ENCODE measurements at places on chromosomes 16 and 17. TPM values are rescaled to one million over a fixed set of nuclear protein-coding genes. Genes with fewer than 3 reads are reported as not detected.

SERPINF2 gene
- 0.48 TPM for total RNA-seq

KPNA2 gene
- 49.3 TPM for total RNA-seq

GRCh38 chr17:78661093-78661770 is 84.0 kb upstream of the DNAH17 start:
- no peak for DNase-seq

- no peak for DNase-seq
These were observed 8.8 kb downstream of the CNTNAP1 start for GRCh38 chr17:42691021-42691545.

- no peak for DNase-seq
These were observed 36.6 kb downstream of the METTL16 start for GRCh38 chr17:2475056-2475455.

DNA sequence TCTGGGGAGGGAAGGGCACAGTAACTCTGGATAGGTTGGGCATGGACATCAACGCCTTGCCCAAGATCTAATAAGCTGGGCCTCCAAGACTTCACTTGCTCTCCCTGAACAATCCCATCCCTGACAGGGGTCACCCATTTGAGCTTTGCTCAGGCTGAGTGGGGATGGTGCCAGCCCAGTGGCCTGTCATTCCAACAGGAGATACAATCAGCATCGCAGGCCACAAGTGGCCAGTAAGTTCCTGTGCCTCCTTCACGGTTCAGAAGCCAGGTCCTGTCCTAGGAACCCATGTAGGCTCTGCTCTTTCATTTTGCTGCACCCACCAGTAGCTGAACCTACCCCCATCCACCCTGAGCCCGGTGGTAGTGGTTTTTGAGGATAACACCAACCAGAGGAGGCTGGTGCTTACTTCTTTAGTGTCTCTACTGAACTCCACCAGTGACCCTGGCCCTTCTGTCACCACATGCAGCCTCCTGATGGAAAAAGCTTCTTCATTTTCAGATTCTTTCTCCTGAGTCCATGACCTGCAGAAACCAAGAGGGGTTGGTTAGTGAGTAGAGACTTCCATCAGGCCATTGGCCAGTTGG is 14.9 kb downstream of the PLEKHG4 start:
- no peak for DNase-seq

DNA sequence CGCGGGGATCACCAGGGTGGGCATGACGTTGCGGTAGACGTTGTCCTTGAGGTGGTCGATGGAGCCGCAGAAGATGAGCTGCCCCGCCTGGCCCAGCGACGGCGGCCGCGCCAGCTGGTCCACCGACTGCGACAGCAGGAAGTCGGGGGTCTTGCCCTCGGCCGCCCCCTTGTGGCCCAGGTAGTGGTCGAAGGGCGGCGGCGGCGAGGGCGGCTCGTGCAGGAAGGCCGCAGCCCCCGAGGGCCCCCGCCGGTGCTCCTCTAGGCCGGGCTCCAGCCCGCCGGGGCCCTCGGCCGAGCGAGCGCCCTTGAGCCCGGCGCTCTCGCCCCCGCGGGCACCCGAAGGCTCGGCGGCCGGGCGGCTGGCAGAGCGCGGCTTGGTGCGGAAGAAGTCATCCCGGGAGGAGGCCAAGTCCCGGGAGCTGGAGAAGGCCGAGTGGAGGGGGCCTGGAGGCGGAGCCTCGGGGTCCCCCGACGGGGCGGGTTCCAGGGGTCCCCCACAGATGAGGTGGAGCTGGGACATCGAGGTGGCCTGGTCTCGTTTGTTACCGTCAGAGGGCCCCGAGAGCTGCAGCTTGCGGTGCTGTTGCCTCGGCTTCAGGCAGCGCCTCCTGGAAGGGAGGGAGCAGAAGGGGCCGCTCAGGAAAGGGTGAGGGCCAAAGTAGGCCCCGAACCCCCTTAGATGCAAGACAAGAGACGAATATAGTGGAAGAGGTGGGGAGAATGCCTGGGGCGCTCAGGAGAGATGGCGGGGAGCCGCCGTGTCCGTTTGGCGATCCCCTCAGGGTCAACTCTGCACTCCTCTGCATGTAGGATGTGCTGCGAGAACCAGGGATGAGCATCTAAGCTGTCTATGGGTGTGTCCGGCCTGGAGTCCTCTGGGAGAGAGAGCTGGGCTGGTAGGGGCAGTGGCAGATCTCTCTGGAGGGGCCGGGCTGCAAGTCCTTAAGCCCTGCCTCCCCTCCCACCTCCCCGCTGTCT is 8.8 kb downstream of the FAM171A2 start:
- DNase-seq: peak; percentile 74

GRCh38 chr16:28058839-28059589 is 4.5 kb downstream of the GSG1L start:
- DNase-seq: no peak

Data from natural killer cell (primary cell).